Hepatocyte (in vitro differentiated cells): ENCODE measurements at places on chromosomes 4 and X.

GRCh38 chrX:41449615-41450014 is 2.5 kb downstream of the NYX start:
- no peak for DNase-seq

DNA sequence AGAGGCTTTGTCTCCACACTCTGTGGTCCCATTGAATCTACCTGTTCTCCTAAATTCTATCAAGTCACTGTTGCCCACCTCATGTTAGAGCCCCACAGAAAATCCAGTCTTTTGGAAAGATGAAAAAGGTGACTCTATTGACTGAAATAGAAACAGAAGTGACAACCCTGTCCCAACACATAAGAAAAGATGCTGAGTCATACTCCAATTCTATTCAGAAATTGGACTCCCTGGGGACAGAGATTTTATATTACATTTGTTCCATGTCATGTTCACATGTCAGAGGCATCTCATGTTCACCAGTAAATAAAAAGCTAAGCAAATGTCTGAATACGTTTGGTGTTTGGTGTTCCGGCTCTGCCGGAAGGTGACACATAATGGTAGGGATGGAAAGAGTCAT is 2.9 kb upstream of the GRPR start:
- no peak for DNase-seq

GRCh38 chrX:106802388-106803275 is at the start of gene TBC1D8B:
Gene TBC1D8B, plus strand, starts transcription at chrX:106802673. Its CDS starts 181 bp downstream, at chrX:106802854.
- DNase-seq: peak; percentile 86

DNA sequence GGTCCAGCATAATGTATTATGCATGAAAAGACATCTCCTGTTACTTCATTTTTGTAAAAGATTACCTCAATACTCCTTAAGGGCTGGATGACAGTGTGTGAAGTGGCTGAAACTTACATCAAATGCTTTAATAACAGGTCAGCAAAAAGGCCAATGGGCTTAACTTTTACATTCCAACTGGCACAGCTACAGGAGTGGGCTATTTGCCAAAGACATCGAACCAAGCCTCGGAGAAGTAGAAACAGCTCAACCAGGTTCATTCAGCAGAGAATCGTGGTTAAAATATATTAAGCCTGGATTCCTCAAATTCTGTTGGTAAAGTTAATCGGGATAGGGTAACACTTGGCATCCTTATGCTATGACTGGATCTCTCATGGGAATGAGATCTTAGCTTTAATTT is 639.7 kb downstream of the TRIML1 start:
- no peak for DNase-seq

DNA sequence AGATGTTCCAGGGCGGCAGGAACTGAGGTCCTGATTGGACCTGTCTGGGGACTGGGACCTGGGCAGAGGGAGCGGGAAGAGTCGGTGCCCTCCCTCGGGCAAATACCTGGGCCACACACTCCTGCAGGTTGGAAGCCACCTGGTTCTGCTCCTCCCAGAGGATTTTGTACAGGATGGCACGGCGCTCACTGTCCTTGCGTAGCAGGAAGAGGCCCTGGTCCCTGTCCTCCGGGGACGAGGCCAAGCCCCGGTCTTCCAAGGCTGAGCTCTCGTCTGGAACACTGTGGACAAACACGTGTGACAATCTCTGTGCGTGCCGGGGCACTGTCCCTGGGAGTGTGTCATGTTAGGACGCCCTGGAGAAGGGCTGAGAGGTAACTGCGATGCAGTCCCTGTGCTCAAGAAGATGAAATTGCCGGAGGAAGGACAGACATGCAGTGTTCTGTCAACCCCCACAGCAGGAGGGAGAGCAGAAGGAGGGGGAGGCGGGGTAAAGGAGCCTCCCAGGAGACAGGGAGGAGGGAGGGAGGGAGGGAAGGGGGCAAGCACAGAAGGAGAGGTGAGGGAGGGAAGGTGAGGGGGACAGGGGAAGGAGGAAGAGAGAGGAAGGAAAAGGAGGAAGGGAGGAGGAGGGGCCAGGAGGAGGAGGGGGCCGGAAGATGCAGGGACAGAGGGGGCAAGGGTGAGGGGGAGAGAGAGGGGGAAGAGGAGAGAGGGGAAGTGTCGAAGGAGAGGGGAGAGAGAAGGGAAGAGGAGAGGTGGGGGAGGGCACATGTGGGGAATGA is 29.0 kb downstream of the PDHA1 start:
- DNase-seq: peak; percentile 28

DNA sequence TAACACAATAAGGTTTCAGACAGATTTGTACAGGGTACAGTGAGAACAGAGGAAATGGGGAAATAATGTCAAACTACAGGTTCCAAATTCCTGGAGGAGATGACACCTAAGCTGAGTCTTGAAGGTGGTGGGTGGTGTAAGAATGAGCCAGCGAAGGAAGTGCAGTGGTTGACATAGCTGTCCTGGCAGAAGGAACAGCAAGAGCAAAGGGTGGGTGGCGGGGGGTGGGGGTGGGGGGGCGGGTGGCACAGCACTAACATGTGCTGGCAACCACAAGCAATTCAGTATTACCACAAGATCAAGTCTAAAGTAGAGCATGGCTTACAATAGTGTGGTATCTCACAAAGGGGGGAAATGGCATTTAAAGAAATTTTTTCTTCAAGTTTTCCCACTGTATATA is 13.1 kb upstream of the G3BP2 start:
- DNase-seq: no peak

GRCh38 chr4:41579526-41579925 is 41.6 kb downstream of the LIMCH1 start:
- DNase-seq: no peak

DNA sequence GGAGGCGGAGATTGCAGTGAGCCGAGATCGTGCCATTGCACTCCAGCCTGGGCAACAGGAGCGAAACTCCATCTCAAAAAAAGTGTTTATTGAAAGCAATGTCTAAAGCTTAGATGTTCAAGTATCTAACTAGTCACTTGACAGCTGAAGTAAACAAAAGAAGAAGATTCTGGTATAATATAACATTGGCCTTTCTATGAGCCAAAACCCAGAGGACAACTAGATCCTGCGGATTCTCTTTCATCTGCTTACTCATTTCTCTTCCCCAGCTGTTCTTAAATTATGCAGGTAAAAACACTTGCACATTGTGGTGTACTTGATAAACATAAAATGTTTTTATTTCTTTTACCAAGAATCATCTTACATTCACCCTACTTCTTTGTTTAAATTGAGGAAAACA is 24.1 kb upstream of the AREG start:
- DNase-seq: no peak

- DNase-seq: no peak
These were observed 63.1 kb downstream of the RTL9 start for GRCh38 chrX:110421500-110422455.

- no peak for DNase-seq
These were observed 31.7 kb downstream of the SORCS2 start for GRCh38 chr4:7224001-7224400.

DNA sequence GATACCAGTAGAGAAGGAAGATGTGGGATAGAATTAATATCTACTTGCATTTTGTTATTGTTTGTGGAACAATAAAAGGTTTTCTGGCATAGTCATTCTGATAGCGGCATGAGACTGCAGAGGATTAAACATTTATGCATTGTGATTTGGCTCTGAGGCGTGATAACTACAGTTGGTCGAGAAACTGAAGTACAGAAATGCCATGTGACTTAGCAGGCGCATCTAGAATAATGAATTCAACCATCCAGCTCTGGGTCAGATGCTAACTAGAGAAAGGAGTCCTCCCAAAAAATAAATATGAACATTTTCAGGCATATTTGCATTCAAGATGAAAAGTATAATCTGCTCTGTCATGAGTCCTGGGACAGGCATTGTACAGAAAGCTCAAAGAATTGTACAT is 62.8 kb downstream of the CCSER1 start:
- no peak for DNase-seq

- DNase-seq: no peak
These were observed 43.1 kb downstream of the ATP11C start for GRCh38 chrX:139889760-139890159.

DNA sequence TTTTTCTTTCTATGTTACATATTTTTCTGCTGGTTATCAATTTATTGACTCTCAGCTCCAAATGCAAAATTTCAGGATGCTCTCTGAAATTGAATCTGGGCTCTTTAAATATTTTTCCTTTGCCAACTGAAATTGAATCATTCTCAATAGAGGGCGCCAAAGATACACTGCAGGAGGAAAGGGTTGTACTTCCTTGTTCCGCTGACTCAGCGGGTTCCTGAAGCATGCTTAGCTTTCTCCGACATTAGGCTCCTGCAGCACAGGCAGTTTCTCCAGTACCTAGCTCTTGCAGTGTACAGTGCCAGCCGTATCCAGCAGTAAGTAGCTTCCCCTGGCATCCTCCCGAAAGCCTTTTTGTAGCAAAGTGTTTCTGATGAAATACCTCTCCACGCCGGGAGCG is 28.8 kb upstream of the CFAP47 start:
- peak; percentile 75 for DNase-seq

DNA sequence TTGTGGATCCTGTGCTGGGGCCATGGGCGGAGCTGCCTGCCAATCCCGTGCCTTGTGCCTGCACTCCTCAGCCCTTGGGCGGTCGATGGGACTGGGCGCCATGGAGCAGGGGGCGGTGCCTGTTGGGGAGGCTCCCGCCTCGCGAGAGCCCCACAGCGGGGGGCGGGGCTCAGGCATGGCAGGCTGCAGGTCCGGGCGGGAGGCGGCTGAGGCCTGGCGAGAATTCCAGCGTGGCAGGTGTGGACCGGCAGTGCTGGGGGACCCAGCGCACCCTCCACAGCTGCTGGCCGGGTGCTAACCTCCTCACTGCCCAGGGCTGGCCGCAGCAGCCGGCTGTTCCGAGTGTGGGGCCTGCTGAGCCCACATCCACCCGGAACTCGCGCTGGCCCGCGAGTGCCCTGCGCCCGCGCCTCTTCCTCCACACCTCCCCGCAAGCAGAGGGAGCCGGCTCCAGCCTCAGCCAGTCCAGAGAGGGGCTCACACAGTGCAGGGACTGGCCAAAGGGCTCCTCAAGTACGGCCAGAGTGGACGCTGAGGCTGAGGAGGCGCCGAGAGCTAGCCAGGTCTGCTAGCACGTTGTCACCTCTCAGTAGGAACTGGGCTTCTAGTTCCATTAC is 85.9 kb downstream of the GBA3 start:
- DNase-seq: no peak

GRCh38 chrX:136189222-136189621 is 41.9 kb downstream of the FHL1 start:
- no peak for DNase-seq

DNA sequence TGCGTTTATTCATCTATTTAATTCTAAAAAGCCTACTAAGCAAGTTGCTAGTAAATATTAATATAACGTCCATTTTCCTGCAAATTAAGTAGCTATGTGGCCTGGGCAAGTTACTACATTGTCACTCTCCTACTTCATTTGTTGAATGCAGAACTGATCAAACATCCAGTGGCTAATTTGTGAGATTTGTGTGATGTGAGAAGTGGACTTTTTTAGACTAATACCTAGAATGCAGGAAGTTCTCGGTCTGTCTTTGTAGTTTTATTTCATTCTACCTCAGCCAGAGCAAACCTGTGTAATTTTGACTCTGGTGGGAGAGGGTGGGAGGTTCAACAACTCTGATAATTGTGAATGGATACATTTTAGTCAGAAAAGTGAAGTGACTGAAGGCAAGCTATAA is 840 bp downstream of the GUF1 start:
- no peak for DNase-seq

DNA sequence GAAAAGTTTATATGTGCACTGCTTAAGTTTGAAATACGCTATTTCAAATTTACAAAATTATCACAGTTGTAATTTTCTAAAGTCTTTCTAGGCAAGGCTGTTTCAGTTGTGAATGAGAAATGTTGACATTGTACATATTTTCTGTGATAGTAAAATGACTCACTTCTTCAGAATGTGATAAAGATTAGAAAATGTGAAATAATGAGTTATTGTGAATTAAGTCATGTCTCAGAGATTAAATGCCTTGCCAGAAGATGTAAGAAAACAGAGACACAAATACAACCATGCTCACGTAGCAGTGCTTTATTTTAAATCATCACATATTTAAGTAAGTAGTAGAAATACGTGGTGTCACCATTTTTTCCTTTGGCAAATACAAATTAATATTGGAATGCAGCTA is 768 bp downstream of the CLCN4 start:
- DNase-seq: no peak

DNA sequence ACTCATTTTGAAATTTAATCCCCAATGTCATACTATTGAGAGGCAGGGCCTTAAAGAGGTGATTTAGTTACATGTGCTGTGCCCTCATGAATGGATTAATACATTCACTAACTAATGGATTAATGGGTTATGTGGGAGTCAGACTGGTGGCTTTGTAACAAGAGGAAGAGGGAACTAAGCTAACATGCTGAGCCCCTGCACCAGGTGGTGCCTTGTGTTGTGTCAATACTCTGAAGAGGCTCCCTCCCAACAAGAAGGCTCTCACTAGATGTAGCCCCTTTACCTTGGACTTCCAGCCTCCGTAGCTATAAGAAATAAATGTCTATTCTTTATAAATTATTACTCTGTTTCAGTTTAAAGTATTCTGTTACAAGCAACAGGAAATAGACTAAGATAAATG is 411.9 kb upstream of the EMCN start:
- no peak for DNase-seq

DNA sequence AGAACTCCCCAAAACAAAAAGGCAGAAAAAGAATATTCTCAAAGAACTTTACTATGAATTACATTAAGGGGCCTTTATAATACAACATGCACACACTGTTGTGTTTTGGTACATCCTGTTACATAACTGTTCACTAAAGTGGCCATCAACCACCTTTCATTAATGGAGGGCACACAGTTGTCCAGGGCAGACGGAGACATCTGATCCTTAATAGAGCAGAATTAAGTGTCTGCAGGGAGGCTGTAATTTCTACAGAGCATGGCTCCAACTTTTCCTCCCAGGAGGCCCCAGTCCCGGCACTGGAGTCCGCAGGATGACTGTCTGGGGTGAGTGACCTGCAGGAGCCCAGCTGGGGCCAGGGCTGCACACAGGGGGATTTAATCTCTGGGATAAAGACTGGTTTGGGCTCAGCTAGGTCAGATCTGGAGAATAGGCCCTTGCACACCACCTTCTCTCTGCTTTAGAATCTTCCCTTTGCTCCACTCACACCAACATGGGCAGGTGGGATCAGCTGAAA is 233.4 kb downstream of the MAML3 start:
- no peak for DNase-seq

DNA sequence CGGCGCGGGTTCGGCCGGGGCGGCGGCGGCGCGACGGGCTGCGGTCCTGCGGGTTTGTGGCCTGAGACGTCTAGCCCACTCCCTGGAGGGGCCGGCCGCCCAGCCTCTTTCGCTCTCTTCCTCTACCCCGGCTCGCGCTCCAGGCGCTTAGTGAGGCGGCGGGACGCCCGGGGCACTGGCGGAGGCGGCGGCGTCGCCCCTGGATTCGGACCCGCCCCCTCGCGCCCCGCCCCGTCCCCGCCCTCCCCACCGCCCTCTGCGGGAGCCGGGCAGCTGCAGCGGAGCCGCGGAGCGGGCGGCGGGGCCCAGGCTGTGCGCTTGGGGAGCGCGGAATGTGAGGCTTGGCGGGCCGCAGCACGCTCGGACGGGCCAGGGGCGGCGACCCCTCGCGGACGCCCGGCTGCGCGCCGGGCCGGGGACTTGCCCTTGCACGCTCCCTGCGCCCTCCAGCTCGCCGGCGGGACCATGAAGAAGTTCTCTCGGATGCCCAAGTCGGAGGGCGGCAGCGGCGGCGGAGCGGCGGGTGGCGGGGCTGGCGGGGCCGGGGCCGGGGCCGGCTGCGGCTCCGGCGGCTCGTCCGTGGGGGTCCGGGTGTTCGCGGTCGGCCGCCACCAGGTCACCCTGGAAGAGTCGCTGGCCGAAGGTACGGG is at the start of gene BMP2K:
TSS of gene BMP2K (plus strand) at position 272 of the 650 bp plus-strand sequence. CDS start at position 466, 194 bp downstream.
- DNase-seq: peak; percentile 93

- no peak for DNase-seq
These were observed 121.8 kb downstream of the FHIP1A start for GRCh38 chr4:151530783-151531182.
